ENCODE measurements at places on chromosomes 5 and 9.

- no peak for DNase-seq
Observed at GRCh38 chr5:17014686-17015085, 78.6 kb upstream of the MYO10 start.

- DNase-seq = no peak
Observed at GRCh38 chr5:160039810-160040470, 31.0 kb downstream of the TTC1 start.

- no peak for DNase-seq
Observed at GRCh38 chr9:127149010-127149409, 26.6 kb upstream of the ANGPTL2 start.

DNA sequence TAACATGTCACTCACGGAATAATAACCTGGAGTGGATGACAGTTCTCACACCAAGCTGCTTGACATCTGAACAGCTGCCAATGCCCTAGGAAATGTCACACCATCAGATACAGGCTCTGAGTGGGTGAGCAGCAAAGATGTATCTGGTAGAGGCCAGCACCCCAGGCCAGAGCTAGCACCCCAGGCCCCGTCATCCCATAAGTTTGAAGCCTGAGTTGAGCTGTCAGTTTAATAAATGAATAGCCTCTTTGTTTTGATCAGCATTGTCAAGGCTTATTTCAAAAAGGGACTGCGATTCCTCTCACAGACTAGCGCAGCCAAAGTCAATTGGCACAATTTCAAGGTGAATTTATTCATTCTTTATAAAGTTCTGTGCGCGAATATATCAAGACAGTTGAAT, 1327.1 kb downstream of the MAT2B start:
- no peak for DNase-seq

DNA sequence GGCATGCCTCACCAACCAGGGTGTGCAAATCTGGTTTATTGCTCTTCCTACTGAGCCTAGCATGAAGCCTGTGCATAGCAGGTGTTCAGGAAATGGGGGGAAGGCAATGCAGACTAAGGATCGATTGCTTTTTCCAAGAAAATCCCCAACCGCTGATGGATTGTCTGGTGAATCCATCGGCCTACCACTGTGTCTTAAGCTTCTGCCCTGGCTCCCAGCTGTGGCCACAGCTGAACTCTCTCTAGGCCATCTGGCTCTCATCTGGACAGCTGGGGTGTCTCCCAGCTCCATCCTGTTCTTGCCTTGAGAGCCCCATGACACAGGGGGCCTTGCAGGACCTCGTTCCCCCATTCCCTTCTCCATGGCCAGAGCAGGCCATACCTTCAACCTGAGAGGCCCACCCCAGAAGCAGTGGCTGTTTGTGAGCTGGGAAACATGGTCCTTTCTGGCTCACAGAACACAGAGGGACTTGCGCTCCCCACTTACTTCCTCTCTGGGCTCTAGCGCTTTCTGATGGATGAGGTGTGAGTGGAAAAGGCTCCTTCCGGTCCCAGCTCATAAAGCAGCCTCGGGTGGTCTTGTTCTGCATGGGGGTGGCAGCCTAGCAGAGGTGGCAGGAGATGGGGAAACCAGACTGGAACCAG, 41.8 kb downstream of the COL27A1 start:
- DNase-seq = no peak

DNA sequence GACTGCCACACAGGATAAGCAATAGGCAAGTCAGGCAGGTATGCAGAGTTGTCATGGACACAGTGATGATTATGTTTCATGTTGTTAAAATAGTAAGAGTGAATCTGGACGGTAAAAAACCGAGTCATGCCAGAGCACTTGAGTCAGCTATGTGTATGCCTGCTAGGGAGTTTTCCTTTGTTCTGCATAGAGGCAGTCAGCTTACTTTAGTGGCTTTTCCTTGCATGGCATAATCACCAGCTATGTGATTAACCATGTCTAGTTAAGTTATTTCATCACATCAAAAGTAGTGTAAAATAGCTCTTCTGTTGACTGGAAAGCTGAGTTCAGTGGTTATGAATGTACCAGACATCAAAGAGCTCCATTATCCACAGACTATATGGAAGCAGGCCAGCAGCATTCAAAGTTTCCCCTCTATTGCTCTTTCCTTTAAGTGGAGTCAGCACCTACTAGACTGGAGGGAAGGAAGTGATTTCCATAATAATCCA, 989.8 kb downstream of the TLE1 start:
- DNase-seq = peak; percentile 81

DNA sequence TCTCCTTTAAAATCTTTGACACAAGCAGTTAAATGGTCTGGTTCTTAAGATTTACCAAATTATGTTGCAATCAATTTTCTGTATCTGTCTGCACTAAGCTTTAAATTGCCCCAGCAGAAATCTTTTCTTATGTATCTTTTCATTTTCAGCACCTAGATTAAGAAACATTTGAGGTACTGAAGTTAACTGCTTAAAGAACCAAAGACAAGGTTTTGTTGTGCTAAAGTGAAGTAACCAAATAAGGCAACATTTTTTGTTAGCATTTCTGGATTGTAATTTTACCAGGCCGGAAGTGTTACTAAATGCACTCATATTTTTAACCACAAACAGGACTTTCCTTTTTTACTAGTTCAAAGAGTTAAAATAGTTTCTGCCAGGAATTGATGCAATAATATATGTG, 24.1 kb upstream of the MTAP start:
- no peak for DNase-seq

- DNase-seq = no peak
Observed at GRCh38 chr5:125497651-125498050, 751.2 kb upstream of the ZNF608 start.

DNA sequence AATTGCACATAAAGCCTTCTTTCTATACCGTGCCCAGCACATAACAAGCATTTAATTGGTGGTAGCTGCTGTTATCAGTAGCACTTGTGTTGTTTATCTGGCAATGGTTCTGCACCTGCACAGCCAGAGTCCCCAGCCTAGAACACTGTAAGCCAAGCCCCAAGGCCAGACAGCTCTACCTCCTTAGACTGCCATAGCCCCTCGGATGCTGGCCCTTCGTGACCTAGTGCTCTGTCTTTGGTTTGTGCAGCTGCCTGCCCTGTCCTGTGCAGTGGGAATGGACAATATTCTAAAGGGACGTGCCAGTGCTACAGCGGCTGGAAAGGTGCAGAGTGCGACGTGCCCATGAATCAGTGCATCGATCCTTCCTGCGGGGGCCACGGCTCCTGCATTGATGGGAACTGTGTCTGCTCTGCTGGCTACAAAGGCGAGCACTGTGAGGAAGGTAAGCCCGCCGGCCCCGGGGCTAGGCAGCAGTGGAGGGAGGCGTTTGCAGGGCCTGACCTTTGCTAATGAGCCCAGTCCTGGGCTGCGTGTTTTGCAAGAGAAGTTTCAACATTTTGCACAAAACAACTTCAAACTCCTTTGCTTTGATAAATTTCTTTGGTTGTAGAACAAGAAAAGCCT, 173.3 kb upstream of the WWC1 start:
- DNase-seq = no peak

DNA sequence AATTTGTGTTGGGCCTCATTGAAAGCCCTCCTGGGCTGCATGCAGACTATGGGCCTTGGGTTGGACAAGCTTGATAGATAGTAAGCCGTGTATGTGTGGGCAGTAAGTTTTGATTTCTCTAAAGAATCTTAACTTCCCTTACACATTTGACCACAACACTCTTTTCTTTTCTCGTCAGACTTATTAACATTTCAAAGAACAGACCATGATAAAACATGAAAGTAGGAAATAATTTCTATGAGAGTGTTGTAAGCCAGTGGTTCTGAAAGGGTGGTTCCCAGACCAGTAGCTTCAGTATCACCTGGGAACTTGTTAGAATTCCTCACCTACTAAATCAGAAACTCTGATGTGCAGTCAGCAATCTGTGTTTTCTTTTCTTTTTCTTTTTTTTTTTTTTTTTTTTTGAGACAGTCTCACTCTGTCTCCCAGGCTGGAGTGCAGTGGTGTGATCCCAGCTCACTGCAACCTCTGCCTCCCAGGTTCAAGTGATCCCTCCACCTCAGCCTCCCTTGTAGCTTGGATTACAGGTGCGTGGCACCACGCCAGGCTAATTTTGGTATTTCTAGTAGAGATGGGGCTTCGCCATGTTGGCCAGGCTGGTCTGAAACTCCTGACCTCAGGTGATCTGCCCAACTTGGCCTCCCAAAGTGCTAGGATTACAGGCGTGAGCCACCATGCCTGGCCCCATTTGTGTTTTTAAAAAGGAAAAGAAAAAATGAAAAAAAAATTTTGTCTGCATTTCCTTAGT, 20.0 kb upstream of the GCNT1 start:
- no peak for DNase-seq

GRCh38 chr9:69083321-69083720, 47.8 kb downstream of the FXN start:
- no peak for DNase-seq

DNA sequence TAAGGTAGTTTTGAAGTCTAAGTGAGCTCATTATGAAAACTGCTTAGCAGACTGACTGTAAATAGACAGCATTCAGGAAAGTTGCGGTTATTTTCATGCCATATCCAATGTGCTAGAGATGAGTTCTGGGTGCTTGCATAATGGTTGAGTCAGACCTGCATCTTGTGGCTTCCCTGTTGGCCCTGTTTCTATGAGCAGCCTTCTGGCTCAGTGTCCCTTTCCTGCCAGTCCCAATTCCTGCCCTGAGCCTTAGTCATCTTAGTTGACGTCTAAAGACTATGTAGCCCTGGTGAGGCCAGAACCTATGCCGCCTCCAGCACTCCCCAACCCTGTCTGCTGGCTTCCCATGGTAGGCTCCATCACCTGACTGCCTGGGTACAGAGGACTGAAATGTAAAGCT, 76.3 kb upstream of the TNFSF8 start:
- peak; percentile 82 for DNase-seq

GRCh38 chr5:33363537-33363936, 77.2 kb upstream of the TARS1 start:
- DNase-seq = no peak

GRCh38 chr9:108444400-108445358, 411.1 kb downstream of the ACTL7B start:
- peak; percentile 86 for DNase-seq

- no peak for DNase-seq
Observed at GRCh38 chr9:129891569-129891968, 56.3 kb downstream of the USP20 start.

Data from brain microvascular endothelial cell (primary cell).